D721Med (cell line): ENCODE measurements at places on chromosomes 11 and 22.

- DNase-seq = no peak
Observed at GRCh38 chr11:72069787-72070251, 10.5 kb downstream of the NUMA1 start.

DNA sequence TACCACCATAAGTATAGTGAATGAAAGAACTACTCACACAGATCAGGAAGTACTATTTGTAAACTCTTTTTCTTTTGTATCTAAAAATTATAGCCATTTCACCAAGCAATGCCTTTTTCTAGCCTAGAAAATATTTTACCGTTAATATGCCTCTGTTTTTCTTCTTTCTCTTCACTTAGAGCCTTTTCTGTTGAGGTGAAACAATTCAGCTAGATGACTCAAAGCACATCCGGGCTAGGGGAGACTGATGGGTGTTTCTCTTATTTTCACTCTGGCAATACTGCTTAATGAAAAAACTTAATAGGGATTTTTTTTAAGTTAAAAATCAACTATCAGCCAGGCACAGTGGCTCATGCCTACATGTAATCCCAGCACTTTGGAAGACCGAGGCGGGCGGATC lies 93.3 kb downstream of the SGSM3 start:
- no peak for DNase-seq

- no peak for DNase-seq
Observed at GRCh38 chr11:123321636-123322035, 108.4 kb upstream of the GRAMD1B start.

DNA sequence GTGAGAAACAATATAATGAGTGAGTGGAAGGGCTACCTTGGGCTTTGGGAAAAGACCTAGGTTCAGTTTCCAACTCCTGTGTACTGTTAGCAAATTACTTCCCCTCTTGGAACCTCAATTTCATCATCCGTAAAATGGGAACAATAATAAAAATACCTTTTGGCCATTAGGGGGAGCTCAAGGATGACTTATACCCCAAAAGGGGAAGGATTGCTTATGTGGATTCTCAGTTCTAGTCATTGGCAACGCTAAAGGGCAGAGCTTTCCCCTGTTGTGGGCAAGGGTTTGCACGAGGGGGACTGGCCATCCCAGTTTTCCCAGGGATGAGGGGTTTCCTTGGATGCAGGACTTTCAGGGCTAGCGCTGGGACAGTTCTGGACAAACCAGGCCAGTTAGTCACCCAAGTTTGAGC lies 3.1 kb upstream of the COMMD9 start:
- DNase-seq = no peak
